ENCODE measurements at places on chromosomes 1 and 21.
A peak's percentile ranks its signal among the peaks of the same experiment; 100 is the strongest.

DNA sequence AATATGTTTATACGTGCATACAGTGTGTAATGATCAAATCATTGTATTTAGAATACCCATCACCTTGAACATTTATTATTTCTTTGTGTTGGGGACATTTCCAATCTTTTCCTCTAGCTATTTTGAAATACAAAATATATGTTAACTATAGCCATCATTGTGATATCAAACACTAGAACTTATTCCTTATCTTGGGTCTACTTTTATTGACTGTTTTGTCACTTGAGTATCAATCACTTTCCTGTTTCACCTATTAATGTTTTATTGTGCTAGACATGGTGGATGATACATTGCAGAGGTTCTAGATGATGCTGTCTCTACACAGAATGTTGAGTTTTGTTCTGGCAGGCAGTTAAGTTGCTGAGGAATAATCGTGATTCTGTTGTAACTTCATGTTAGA, 45.9 kb downstream of the STXBP3 start:
- no peak for DNase-seq

DNA sequence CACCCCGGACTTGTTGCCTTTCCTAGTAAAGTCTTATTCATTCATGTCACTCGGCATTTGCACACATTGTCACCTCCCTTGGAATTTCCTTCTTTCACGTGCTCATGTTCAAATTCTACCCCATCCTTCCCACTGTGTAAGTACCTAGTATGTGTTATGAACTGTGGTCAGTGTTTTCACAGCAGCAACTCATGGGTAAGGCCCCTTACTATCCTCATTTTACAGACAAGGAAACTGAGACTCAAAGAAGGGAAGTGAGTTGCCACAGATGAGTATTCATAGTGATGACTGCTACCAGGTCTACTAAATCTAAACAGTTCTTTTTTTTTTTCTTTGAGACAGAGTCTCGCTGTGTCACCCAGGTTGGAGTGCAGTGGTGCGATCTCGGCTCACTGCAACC, 10.5 kb downstream of the CITED4 start:
- no peak for DNase-seq

DNA sequence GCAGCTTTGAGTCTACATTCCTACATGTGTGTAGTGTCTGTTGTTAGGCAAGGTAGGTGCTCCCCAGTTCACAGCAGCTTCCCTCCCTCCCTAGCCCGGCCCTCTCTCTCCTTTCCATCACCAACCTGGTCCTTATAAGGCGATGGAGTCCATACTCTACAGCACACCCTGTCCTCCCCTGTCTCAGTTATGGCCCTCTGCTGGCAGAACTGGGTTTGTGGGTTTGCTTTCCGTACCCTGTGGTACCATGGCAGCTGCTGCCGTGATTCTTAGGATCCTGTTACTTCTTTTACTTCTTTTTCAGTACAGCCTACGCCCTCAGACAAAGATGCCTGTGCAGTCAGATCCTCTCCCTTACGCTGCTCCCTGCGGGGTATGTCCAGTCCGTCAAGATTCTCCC, 31.7 kb downstream of the AK5 start:
- peak; percentile 56 for DNase-seq

- no peak for DNase-seq
These were observed 104.8 kb upstream of the SLC25A33 start for GRCh38 chr1:9434247-9435152.

DNA sequence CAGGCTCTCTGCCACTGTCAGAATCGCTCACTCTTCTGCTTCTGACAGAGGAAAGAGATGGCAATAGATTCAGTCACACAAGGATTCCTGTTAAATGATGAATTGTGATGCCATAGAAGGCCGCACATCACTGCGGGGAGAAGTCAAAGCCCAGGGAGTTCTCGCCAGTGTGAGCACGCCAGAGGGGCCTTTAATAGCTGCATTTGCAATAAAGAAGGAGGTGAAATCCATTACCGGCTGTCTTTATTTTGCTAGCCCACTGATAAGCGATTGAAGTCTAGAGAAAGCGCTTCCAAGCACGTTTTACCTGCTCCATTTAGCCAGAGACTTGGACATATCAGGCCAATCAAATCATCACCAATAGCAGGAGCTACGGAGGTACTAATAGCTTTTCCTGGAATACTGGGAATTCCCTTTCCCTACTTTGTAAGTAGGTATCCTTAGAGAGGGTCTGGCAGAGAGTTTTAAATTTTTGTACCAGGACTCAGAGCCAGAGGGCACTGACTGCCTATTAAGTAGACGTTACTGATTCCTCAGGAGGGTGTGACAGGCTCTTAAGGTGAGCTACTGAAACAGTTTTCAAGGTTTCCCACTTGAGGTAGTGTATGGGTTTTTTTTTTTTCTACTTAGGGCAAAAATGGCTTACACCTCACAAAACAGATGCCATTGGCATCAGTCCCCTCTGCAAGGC, 10.2 kb upstream of the TARBP1 start:
- DNase-seq, result no peak

GRCh38 chr1:230140221-230141020, 73.4 kb downstream of the GALNT2 start:
- DNase-seq, result no peak

- DNase-seq, result no peak
These were observed 7.6 kb downstream of the CNR2 start for GRCh38 chr1:23905461-23906025.

- DNase-seq, result no peak
These were observed 36.3 kb downstream of the LRP8 start for GRCh38 chr1:53291574-53291973.

GRCh38 chr1:115880981-115881672, 40.2 kb upstream of the NHLH2 start:
- DNase-seq, result no peak

- peak; percentile 87 for DNase-seq
These were observed 414.0 kb downstream of the PRDM2 start for GRCh38 chr1:14113841-14114567.

DNA sequence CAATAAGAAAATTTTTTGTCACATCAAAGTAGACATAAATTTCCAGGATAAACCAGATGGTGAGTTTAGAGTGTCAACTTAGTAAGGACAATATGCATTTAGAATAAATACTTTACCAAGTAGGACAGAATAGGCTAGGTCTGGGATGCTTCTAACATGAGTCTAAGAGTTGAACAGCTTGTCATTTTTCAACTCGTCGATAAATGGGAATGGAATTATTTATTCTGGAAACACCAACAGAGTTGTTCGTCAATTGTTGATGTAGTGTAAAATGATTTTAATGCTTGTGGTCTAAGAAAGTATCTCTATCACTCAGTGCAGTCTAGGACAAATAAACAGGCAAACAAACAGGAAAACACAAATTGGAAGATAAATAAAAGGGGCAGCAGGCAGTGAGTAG, 358.4 kb upstream of the ST6GALNAC5 start:
- no peak for DNase-seq

GRCh38 chr1:115086176-115086830, 3.0 kb downstream of the TSPAN2 start:
- no peak for DNase-seq

- no peak for DNase-seq
These were observed 8.9 kb downstream of the CCDC185 start for GRCh38 chr1:223401873-223402789.

- peak; percentile 90 for DNase-seq
These were observed at the start of gene SELENON for GRCh38 chr1:25799935-25800702. SELENON (plus strand) TSS chr1:25800193; CDS start chr1:25800231, 38 bp downstream.

DNA sequence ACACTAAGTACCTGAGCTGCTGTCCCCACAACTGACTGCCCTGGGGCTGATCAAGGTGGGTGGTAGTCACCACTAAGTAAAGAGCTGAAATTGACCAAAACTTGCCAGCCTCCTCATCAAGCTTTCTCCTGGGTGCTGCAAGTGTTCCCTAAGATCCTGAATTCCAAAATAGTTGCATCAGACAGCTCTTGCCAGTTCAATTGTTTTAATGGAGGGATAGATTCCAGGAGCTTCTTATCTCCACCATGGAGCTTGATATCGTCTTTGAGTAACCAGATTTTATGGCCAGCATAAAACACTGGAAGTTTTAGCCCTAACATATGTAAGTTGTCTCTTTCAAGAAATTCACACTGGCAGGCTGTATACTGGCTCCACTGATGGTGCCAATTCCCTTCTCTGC, 90.3 kb downstream of the NID1 start:
- no peak for DNase-seq

- no peak for DNase-seq
These were observed 46.8 kb downstream of the XCL1 start for GRCh38 chr1:168623003-168623828.

DNA sequence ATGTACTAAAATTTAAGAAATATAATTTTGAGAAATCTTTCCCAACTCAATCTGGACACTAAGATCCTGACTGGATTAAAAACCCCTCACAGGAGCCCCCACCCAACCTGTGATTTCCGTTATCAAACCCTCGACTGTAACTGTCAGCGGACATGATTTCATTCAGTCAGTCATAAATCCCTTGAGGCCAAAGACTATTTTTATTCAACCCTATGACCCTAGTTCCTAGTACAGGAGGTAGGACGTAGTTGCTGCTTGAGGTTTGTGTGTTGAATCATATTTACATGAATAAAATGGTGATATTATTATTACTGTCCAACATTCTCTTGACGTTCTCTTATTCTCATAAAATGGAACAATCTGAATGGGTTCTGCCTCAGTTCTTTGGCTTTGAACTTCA, 73.1 kb upstream of the DYNLT5 start:
- DNase-seq, result no peak

- DNase-seq, result no peak
These were observed 514.0 kb downstream of the NPHP4 start for GRCh38 chr1:5478156-5478695.

- DNase-seq, result peak; percentile 67
These were observed 5.6 kb downstream of the LHX4 start for GRCh38 chr1:180235502-180236239.

- DNase-seq, result peak; percentile 74
These were observed at the start of gene MYOM3 for GRCh38 chr1:24111996-24112779. MYOM3 (minus strand) TSS chr1:24112135; CDS start chr1:24108636, 3,499 bp downstream.

GRCh38 chr1:88730995-88731394, 46.9 kb downstream of the PKN2 start:
- no peak for DNase-seq

GRCh38 chr21:22791376-22791775, 1793.2 kb downstream of the NCAM2 start:
- DNase-seq, result no peak

DNA sequence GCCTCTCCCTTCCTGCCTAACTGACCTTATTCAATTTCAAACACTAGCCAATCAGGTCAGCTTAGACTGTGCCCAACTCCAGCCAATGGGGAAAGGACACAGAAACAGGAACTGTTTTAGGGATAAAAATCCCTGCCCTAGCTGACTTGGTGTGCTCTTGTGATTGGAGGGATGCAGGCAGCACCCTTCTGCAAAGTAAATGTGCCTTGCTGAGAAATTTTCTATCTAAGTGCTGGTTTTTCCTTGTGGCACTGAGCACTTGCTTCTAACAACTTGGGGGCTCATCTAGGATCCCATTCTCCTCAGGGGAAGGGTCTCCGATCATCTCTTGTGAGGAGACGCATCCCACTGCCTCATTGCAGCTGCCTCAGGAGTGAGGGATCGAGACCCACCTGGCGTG, 10.7 kb upstream of the CD2 start:
- no peak for DNase-seq

GRCh38 chr1:161096015-161096414, 2.1 kb upstream of the KLHDC9 start:
- DNase-seq, result no peak

DNA sequence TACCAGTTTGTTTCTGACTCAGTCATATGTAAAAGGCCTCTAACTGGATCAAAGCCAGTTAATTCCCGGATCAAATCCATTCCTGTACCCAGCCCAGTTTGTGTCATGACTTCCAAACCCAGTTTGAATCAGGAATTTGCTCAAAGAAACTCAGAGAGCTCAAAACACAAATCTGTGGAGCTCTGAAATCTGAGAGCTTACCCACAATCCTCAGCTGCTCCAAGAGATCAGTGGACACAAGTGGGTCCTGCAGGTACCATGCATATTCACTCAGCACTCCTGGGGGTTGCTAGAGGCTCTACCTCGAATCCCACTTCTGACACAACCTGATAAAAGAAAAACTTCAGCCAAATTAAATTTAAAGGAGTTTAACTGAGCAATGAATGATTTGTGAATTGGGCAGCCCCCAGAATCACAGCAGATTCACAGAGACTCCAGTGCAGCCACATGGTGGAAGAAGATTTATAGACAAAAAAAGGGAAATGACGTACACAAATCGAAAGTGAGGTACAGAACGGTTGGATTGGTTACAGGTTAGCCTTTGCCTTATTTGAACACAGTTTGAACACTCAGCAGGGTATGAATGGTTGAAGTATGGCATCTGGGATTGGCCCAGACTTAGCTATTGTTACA, 11.9 kb upstream of the MRPL55 start:
- DNase-seq, result no peak

DNA sequence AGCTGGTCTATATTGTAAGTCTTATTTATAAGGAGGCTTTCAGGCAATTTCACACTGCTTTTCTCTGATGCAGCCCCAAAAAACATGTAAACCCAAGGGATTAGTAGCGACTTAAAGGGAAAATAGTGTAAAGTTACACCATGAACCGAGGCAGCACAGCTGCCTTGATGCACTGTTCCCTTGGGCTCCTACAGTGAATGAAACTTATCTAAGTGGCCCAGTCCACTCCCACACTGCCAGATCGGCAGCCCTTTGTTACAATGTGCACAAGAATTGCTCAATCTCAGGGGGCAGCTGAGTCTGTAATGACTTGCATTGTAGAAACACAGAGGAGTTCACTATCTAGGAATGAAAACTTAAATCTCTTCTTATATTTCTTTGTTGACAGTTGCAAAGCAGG, 120.8 kb upstream of the ADGRL2 start:
- peak; percentile 82 for DNase-seq

Data from neural progenitor cell (in vitro differentiated cells).